ENCODE measurements at places on chromosomes 3 and 15. TPM values are rescaled to one million over a fixed set of nuclear protein-coding genes. Genes with fewer than 3 reads are reported as not detected.

DNA sequence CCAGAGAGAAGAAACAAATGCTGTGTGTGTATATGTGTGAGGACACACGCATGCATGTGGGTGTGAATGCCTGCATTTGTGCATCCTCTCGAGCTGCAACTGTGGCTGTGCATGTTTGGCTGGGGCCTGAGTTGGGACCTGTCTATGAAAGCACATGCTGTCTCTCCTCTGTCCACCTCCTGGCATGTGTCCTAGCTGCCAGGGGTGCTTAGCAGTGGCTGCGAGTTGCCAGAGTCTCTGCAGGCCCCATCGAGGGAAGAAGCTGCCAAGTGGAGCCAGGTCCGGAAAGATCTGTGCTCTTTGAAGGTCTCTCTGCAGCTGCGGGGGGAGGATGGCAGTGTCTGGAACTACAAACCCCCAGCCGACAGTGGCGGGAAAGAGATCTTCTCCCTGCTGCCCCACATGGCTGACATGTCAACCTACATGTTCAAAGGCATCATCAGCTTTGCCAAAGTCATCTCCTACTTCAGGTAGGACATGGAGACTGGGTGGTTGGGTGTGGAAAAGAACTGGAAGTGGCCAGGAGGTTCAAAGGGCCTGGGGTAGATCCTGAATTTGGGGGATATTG is 30.7 kb downstream of the NR1I2 start:
- no peak for DNase-seq
- H3K27me3 ChIP-seq: no peaks in the 10 kb centered on the region
- H3K36me3 ChIP-seq: no peaks in the 10 kb centered on the region
- no peak overlapping the region for H3K4me3 ChIP-seq
- H3K4me1 ChIP-seq: no peaks in the 10 kb centered on the region

- DNase-seq: no peak
- H3K27me3 ChIP-seq: no peaks in the 10 kb centered on the region
- no peaks in the 10 kb centered on the region for H3K4me1 ChIP-seq
- H3K27ac ChIP-seq: no peak overlapping the region
- H3K4me3 ChIP-seq: no peak overlapping the region
- H3K36me3 ChIP-seq: no peaks in the 10 kb centered on the region
Measured at GRCh38 chr3:190432216-190432615, 17.5 kb downstream of the TMEM207 start.

DNA sequence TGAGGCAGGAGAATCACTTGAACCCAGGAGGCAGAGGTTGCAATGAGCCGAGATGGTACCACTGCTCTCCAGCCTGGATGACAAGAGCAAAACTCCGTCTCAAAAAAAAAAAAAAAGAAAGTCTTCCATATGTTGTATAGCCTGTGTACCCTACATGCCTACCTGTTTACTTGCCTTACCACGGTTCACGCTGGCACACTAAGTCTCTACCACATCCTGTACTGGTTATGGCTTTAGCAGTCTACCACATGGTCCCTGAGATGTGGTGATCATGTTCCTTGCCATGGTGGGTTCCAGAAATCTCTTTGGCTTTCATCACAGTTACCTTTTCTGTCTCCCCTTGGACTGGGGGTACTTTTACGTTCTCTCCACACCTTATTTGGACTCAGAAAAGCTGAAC is 63.8 kb upstream of the TBC1D5 start:
- no peak overlapping the region for H3K27ac ChIP-seq
- H3K4me3 ChIP-seq: no peak overlapping the region
- no peaks in the 10 kb centered on the region for H3K36me3 ChIP-seq
- H3K27me3 ChIP-seq: no peaks in the 10 kb centered on the region
- H3K4me1 ChIP-seq: no peaks in the 10 kb centered on the region

DNA sequence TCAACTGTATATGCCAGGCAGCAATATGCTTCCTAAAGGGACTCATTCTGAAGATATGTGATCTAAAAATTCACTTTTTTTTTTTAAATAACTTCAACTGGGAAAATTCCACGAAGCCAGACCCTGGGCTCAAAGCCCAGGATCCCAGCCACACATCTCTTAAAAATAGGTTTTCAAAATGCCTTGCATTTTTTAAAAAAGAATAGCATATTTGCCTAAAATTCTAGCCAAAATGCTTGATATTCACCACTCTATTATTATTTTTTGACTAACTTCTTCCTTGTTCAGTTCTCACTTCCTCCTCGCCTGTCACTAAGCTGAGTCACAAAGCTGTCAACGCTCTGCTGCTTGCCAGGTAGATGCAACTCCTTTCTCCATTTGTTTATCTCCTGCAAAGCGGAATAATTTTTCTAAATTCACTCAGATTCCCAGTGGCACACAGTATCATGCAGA is 28.0 kb upstream of the VGLL4 start:
- H3K36me3 ChIP-seq: no peaks in the 10 kb centered on the region
- no peaks in the 10 kb centered on the region for H3K4me1 ChIP-seq
- DNase-seq: no peak
- H3K27me3 ChIP-seq: no peaks in the 10 kb centered on the region

- H3K36me3 ChIP-seq: no peaks in the 10 kb centered on the region
- no peaks in the 10 kb centered on the region for H3K4me1 ChIP-seq
- no peak overlapping the region for H3K27ac ChIP-seq
- DNase-seq: no peak
- no peak overlapping the region for H3K4me3 ChIP-seq
- no peaks in the 10 kb centered on the region for H3K27me3 ChIP-seq
Measured at GRCh38 chr3:61944726-61945125, 383.4 kb downstream of the PTPRG start.

FEZF2 gene
- not detected for total RNA-seq

SEMA7A gene
- 0.29 TPM for total RNA-seq
